ENCODE measurements at places on chromosomes 1 and 21.

DNA sequence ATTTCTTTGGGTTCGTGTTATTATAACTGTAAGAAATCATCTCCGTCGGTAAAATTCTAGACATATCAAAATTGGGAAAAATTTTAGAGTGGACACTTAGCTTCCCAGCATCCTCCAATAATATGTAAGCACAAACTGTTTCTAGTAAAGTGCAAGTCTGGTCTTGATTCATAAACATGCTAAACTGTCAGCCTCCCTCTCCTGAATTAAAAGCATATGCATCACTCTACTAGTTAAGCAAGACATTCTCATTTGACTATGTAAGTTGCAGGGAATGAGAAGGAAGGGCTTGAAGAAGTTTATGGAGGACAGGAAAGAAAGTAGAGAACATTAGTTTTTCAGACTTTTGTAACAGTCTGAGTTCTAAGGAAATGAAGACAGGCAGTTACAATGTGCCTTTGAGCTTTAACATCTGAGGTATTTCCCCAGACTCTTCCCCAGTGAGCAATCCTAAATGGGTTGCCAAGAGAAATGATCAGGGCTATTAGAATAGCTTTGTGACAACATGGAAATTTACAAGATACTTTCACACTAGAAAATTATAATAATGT, 90.0 kb downstream of the TYW3 start:
- no peaks in the 10 kb centered on the region for H3K27me3 ChIP-seq
- no peaks in the 10 kb centered on the region for H3K36me3 ChIP-seq
- DNase-seq, result no peak
- H3K4me1 ChIP-seq, result no peaks in the 10 kb centered on the region

DNA sequence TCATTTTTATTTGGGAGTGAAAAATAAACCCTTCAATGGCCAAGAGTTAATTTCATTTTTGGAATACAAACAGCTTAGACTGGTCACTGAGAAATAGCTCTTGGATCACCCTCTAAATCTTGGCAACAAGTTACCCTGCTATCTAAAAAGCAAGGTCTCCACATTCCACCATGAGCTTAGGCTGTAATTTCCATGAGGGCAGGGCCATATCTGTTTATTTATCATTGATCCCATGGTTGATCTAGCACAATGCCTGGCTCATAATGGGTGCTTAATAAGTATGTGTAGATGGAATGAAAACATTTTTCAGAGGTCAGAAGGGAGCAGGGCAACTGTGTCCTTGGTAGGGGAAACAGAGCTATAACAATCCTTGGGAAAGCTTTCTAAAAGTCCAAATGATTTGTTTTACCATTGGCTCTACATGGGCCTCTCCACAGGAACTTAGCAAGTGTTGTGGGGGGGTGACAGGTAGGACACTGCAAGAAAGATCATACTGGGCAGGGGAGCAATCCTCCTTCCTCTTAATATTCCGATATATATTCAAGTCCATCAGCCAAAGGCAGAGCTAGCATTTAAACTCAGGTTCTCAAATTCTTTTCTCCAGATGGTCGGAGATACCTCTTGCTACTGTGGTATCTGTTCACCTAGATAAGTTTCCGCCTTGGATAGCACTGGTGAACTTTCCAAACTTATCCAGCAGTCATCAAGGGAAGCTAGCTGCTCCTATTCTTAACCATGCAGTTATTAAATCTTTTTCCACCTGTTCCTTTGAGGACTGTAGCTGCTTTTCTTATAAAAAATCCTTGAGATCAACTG, 53.1 kb upstream of the PTCH2 start:
- DNase-seq, result no peak
- H3K4me3 ChIP-seq, result no peak overlapping the region

DNA sequence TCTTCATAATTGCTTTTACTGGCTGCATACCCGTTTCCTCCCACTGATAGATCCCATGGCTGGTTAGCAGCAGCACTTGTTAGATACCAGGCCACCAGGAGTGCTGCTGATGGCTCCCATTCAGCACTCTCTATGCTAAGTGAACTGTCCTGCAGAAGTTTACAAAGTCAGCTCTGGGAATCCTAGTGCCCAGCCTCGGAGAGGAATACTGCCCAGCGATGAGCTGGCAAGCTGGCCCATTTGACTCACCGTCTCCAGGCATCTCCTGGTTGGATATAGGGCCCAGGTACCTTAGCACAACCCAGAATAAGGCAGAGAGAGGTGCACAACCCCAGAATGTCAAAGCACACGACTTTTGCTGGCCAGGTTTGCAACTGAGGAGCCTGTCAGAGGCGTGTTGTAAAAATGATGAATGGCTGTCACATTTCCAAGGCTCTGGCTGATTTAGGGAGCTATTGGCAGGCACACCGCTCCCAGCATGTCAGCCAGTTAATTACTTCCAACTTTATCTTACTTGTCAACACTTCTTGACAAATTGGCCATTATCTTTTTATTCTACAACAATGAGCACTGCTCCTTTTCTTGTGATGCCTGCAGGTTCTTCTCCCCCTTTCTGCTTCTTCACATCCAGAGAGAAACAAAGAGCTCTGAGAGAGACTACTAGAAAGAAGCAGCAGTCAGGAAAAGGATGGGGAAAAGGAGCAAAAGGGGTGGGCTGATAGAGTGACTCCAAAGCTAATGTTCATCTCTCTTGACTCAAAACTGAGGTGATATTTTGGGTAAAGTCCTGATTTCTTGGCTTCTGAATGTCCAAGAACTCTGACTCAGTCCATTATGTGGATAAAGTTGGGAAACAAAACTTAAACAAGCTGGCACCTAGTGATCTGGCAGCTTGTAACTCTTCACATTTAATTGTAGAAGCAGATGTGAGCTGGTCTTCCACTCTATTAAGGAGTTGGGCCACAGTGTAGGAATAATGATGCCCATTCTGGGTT, 10.8 kb upstream of the ANGPTL7 start:
- no peak for DNase-seq
- no peaks in the 10 kb centered on the region for H3K27me3 ChIP-seq
- H3K27ac ChIP-seq, result no peak overlapping the region
- H3K4me1 ChIP-seq, result no peaks in the 10 kb centered on the region
- H3K36me3 ChIP-seq, result peaks cover 3% of the 10 kb centered on the region
- H3K4me3 ChIP-seq, result no peak overlapping the region

DNA sequence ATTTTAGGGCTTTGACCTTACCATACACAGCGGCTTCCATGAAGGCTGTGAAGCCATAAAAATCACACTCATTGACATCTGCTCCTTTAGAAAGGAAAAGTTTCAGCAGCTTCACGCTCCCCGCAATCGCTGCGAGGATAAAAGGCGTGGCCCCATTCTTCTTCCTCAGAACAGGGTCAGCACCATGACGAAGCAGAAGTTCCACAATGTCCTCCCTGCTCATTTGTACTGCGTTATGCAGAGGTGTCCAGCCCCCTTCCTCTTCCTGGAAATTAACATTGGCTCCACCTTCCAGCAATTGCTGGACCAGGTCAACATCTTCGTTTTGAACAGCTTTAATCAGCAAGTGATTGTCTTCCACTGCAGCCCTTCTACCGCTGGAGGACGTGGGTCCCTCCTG, 2.7 kb downstream of the RNASEL start:
- no peak for DNase-seq
- peaks cover 32% of the 10 kb centered on the region for H3K4me1 ChIP-seq
- H3K4me3 ChIP-seq, result no peak overlapping the region
- H3K27me3 ChIP-seq, result no peaks in the 10 kb centered on the region
- no peak overlapping the region for H3K27ac ChIP-seq

DNA sequence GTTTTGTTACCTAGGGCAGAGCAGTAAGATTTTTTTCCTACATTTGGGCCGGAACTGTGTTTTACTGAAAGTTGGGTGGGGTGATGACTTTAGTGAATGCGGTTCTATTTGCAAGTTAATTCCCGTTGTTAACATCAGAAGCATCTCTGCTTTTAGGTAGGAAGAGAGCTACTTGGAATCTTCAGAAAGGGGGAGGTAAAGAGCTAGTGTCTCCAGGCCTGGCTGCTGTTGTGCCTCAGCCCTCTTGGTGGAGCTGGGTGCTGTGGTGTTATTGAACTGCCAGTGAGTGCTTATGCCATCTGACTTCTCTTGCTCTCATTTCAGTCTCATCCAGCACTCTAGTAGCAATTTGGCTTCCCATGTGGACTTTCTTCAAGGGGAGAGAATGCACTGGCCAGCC, 3.4 kb downstream of the KDM4A start:
- H3K4me1 ChIP-seq, result peaks cover 23% of the 10 kb centered on the region
- no peak for DNase-seq
- H3K27me3 ChIP-seq, result no peaks in the 10 kb centered on the region
- no peak overlapping the region for H3K4me3 ChIP-seq
- peak overlapping the region; percentile 3 for H3K27ac ChIP-seq

- no peak overlapping the region for H3K4me3 ChIP-seq
- no peak overlapping the region for H3K27ac ChIP-seq
- H3K36me3 ChIP-seq, result no peaks in the 10 kb centered on the region
- H3K27me3 ChIP-seq, result no peaks in the 10 kb centered on the region
- H3K4me1 ChIP-seq, result no peaks in the 10 kb centered on the region
These were observed 119.7 kb downstream of the HHAT start for GRCh38 chr1:210448297-210448892.

DNA sequence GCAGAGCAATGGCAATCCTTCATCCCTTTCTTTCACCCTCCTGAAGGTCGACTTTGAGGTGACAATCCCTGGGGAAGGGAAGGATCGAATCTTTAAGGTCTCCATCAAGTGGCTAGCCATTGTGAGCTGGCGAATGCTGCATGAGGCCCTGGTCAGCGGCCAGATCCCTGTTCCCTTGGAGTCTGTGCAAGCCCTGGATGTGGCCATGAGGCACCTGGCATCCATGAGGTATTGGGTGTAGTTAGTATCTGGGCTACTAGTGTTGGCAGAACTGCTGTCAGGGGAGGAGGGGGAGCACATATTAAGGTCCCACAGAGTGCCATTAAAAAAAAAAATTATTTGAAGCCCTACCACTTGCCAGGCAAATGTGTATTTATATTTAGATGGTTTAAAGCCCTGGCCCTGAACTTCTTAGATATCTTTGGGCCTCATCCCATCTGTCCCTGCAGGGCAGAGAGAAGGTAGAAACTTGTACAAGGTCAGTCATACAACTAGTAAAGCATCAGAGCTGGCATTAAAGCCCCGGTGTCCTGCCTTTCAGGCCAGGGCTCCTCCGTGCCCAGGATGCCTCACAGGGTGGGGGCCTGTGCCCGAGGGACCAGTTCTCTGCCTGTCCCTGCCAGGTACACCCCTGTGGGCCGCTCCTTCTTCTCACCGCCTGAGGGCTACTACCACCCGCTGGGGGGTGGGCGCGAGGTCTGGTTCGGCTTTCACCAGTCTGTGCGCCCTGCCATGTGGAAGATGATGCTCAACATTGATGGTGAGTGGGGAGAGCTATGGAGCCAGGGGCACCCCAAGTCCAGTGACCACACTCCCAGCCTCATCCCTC, 10.3 kb downstream of the AGO1 start:
- H3K4me3 ChIP-seq, result no peak overlapping the region
- no peak for DNase-seq
- no peaks in the 10 kb centered on the region for H3K36me3 ChIP-seq
- H3K27ac ChIP-seq, result peak overlapping the region; percentile 93

- no peak for DNase-seq
- H3K27me3 ChIP-seq, result no peaks in the 10 kb centered on the region
- H3K4me3 ChIP-seq, result no peak overlapping the region
- H3K27ac ChIP-seq, result no peak overlapping the region
These were observed 103.7 kb downstream of the CCDC185 start for GRCh38 chr1:223496883-223497282.

GRCh38 chr1:241520080-241520465, 518 bp upstream of the FH start:
- peaks cover 2% of the 10 kb centered on the region for H3K36me3 ChIP-seq
- H3K4me3 ChIP-seq, result peak overlapping the region; percentile 84
- no peak for DNase-seq
- H3K4me1 ChIP-seq, result peaks cover 10% of the 10 kb centered on the region
- no peaks in the 10 kb centered on the region for H3K27me3 ChIP-seq

DNA sequence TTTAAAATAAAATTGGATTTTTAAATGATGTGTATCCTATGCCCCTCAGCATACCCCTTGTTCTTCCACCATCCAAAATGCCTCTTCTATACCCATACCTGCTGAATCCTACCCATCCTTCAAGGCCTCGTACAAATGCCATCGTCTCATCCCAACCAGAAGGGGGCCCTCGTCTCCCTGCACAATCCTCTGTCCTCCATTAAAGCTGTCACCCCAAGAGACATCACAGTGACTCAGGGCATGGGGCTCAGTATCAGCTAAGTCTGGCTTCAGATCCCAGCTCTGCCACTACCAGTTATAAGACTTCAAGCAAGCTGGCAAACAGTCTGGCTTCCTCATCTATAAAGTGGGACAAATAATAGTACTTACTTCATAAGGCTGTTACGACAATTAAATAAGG, 23.8 kb downstream of the IGFN1 start:
- H3K4me3 ChIP-seq, result no peak overlapping the region
- H3K27ac ChIP-seq, result no peak overlapping the region
- no peaks in the 10 kb centered on the region for H3K4me1 ChIP-seq

- H3K27ac ChIP-seq, result no peak overlapping the region
- no peak overlapping the region for H3K4me3 ChIP-seq
- no peak for DNase-seq
- H3K36me3 ChIP-seq, result no peaks in the 10 kb centered on the region
- H3K4me1 ChIP-seq, result peaks cover 8% of the 10 kb centered on the region
These were observed 36.3 kb upstream of the S1PR1 start for GRCh38 chr1:101200513-101200912.

DNA sequence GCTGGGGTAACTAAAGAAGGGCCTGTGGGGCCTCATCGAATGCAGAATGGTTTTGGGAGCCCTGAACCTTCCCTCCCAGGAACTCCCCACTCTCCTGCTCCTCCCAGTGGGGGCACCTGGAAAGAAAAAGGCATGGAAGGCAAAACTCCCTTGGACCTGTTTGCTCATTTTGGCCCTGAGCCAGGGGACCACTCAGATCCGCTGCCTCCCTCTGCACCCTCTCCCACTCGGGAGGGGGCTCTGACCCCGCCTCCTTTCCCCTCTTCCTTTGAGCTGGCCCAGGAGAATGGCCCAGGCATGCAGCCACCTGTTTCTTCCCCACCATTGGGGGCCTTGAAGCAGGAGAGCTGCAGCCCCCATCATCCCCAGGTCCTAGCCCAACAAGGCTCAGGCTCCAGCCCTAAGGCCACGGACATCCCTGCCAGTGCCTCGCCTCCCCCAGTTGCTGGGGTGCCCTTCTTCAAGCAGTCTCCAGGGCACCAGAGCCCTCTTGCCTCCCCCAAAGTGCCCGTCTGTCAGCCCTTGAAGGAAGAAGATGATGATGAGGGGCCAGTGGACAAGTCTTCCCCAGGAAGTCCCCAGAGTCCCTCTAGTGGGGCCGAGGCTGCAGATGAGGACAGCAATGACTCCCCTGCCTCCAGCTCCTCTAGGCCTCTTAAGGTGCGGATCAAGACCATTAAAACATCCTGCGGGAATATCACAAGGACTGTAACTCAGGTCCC, 4.7 kb downstream of the ZNF687 start:
- no peaks in the 10 kb centered on the region for H3K27me3 ChIP-seq
- DNase-seq, result no peak
- H3K27ac ChIP-seq, result no peak overlapping the region
- peaks cover 1% of the 10 kb centered on the region for H3K36me3 ChIP-seq
- H3K4me1 ChIP-seq, result peaks cover 16% of the 10 kb centered on the region

Measured in B cell (primary cell).